BJ (cell line): ENCODE measurements at places on chromosomes 12 and 14.

DNA sequence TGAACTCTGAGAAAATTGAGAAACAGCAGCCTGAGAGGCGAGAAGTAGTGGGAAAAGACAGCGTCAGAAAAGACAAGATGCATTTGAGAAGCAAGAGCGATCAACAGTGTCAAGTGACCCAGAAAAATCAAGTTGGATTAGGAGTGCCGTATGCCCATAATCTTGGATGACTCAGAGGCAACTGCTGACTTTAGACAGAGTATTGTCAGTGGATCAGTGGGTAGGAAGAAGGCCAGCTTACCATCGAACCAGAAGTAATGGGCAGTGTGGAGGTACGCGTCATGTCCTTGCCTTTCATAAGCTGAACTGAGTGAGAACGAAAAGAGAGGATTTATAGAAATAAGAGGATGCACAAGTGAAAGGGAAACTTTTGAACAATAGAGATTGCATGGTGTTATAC lies 151.0 kb upstream of the NAV3 start:
- no peak for DNase-seq

- no peak for DNase-seq
Measured at GRCh38 chr12:22355011-22355580, 20.6 kb upstream of the ST8SIA1 start.

DNA sequence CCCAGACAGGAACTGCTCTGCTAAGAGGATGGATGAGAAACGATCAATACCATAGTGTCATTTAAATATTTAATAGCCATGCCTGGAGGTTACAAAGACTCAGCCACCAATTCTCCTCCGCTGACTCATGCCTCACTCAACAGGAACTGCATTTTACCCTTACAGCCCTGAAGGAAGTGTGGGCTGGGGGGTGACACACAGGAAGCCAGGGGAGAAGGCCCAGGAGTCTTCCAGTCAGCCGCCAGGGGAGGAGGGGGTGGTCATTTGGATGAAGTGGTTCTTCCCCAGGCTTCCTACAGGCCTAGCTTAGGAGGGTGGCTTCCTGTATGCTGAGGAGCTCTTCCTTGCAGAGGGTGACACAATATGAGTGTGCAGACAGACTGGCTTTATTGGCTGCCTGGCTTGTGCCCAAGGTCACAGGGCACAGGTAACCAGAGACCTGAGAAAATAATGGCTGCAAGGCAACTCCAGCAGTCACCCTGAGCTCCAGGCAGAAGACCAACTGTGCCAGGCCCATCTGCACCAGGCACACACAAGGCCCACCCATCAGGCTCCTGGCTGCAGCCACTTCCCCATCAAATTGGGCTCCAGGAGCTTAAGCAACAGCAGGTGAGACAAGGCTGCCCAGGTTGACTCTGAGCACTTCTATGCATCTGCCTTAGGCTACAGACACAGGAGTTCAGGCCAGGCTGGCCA lies 30.6 kb upstream of the RPLP0 start:
- peak; percentile 80 for DNase-seq

GRCh38 chr12:51590347-51591015 lies 552 bp upstream of the SCN8A start:
- no peak for DNase-seq

DNA sequence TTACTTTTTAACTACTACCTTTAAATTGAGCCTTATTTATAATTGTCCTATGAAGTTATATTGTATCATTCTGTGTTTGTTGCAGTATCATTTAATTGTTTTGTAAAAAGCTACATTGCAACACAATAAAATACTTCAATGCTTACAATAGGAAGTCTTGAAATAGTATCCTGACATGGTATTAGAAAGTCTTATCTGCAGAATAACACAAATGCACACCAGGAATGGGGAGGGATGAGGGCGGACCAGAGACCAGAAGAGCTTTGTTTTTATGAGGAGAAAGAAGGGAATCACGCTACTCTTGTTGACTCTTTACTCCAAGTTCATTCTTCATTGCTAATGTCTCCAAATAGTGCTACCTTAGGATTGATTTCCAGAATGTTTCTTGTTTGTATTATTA lies 120.2 kb downstream of the MON2 start:
- no peak for DNase-seq

DNA sequence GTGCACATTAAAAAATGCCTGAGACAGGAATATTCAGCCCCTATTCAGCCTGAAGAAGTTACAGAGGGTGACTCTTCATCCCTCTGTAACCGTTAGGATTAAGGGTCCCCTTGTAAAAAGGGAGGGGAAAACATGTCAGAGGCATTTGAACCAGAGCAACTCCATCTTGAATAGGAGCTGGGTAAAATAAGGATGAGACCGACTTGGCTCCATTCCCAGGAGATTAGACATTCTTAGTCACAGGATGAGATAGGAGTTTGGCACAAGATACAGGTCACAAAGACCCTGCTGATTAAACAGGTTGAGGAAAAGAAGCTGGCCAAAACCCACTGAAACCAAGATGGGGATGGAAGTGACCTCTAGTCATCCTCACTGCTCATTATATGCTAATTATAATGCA lies 19.9 kb upstream of the MDM1 start:
- DNase-seq, result no peak

GRCh38 chr12:84512751-84513150 lies 399.8 kb downstream of the SLC6A15 start:
- DNase-seq, result no peak

DNA sequence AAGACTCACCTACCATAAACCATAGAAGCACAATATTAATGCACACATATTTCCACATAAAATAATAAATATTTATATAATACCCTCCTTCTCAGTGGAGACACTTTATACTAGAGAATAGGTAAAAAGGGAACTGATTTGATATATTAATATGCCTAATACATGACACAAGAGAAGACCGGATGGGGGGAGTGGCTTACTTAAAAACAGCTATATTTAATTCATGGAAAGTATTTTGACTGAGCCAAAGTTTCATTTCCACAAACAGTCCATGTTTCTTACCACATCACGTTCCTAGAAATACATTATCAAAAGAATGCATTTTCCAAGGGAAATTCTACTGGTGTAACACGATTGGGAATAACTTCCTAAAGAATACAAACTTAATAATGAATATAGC lies 63.4 kb downstream of the ITPR2 start:
- no peak for DNase-seq

DNA sequence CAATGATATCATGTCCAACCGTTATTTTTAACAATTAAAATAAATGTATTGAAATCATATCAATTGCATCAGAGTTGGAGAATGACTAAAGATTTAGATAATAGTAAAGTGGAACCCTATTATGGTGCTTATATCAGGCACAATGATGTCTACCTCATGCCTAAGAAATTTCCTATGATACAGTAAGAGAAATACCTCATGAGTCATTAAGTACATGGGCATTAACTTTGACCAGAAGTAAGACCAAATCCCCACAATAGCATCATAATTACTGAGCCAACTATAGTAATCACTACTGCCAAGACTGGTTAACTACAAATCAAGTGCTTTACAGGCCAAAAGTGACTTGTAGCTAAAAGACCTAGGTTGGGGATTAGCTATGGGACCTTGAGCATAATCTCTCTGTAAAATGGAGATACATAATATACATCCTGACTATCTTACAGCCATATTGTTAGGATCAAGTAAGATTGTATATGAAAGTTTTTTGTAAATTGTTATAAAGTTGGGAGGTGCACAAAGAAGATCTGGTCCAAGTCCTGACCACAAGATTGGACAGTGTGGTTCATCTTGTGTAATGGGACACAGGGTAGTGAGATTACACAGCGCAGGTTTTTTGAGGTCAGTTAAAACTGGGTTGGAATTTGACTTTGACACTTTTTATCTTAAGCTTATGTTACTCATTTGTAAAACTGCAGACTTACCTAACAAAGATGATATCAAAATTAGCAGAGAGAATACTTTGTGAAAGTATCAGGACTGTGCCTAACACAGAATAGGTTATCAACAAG lies 60.5 kb downstream of the ERGIC2 start:
- DNase-seq, result peak; percentile 51

GRCh38 chr12:113180333-113180732 lies 4.9 kb downstream of the DDX54 start:
- DNase-seq, result no peak

- DNase-seq, result no peak
Measured at GRCh38 chr12:67155863-67156262, 113.3 kb upstream of the CAND1 start.

- DNase-seq, result no peak
Measured at GRCh38 chr12:3624273-3624672, 128.6 kb downstream of the CRACR2A start.

DNA sequence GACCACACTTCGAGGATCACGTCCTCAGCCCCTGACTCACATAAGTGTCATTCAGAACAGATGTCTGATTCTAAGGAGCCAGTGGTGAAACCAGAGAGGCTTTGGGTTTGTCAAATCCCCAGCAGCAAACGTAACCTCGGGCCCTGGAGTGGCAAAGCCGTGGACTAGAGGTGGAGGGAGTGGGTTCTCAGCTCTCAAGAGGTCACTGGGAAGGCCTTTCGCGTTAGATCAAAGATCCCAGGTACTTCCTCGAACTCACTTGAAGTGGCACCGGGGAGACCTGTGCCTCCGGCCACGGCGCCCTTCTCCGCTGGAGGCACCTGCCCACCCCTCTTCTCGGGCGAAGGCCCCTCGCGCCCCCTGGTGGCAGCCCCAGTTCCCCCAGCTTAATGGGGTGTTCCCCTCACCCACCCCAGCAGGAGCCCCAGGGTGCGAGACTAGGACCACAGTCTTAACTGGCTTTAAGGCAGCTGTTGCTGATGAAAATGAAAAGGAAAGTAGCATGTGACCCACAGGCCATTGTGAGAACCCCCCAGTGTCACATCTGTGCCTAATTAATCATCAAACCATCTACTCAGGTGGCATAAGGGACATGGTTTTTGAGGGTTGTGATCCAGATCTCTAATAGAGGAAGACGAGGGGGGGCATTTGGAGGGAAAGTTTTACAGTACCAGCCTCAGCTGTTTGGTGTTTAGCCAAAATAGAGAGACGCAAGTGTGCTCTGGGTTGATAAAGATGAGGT lies 672 bp upstream of the ESR2 start:
- no peak for DNase-seq

DNA sequence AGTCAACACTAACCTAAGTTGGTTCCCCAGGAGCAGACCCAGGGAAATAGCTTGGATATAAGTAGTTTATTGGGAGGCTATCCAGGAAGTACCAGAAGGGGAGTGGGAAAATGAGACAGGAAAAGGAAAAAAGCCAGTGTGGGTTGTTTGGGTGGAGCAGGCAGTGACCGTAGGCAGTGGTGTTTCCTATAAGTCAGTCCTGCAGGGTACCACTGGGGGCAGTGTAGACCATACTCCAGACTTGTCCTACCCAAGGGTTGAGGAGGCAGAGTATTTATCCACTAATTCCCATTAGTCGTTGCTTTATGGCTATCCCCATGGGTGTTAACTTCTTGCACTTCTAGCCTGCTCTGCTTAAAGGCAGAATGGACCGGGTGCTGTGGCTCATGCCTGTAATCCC lies 6.4 kb upstream of the CCDC60 start:
- DNase-seq, result no peak
